ENCODE measurements at places on chromosomes 2 and 18.

DNA sequence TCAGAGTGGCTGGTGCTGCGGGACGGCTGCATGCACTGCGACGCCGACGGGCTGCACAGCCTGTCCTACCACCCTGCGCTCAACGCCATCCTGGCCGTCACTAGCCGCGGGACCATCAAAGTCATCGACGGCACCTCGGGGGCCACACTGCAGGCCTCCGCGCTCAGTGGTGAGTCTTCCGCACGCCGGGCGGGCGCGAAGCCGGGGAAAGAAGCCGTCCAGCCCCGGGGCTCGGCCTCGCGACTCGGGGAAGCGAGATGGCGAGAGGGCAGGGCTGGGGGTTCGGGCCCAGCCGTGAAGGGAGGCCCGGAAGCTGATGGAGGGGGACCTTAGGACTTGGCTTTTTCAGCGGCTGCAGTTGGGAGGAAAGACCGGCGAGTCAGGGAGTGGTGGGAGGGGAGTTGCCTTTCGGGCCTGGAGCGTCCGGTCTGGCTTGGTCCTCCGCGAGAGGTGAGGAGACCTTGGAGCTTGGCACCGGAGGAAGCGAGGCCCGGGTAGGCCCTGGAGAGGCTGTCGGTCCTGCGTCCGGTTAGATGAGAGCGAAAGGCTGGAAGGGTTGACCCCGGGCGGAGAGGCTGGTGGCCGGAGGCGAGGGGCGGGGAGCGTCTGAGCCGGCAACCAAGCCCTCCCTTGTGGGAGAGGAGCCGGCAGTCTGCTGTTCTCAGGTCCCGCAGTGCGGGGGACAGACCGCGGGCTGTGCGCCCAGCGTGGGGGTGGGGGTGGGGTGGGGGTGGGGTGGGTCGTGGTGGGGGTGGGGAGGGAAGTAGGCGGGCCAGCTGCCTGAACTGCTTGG is 691 bp downstream of the BIRC6 start:
- no peak for DNase-seq

DNA sequence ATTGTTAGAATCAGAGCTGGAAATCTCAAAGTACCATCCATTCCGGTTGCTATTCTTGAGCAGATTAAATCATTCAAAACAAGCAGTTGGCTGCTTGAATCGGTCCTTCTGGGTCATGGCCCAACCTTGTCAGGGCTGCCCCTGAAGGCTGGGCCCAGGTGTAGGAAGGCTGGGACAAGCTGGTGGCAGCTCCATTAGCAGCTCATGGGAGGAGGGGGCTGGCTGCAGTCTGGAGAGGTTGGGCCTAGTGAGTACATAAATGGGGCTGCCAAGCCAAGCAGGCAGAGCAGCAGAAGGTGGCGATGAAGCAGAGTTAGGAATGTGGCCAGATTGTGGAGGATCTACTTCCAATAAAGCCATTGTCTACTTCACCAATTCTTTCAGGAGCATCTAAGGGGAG is 81.4 kb downstream of the ADCYAP1 start:
- no peak for DNase-seq

- no peak for DNase-seq
Observed at GRCh38 chr2:128310094-128310716, 8.5 kb downstream of the HS6ST1 start.

DNA sequence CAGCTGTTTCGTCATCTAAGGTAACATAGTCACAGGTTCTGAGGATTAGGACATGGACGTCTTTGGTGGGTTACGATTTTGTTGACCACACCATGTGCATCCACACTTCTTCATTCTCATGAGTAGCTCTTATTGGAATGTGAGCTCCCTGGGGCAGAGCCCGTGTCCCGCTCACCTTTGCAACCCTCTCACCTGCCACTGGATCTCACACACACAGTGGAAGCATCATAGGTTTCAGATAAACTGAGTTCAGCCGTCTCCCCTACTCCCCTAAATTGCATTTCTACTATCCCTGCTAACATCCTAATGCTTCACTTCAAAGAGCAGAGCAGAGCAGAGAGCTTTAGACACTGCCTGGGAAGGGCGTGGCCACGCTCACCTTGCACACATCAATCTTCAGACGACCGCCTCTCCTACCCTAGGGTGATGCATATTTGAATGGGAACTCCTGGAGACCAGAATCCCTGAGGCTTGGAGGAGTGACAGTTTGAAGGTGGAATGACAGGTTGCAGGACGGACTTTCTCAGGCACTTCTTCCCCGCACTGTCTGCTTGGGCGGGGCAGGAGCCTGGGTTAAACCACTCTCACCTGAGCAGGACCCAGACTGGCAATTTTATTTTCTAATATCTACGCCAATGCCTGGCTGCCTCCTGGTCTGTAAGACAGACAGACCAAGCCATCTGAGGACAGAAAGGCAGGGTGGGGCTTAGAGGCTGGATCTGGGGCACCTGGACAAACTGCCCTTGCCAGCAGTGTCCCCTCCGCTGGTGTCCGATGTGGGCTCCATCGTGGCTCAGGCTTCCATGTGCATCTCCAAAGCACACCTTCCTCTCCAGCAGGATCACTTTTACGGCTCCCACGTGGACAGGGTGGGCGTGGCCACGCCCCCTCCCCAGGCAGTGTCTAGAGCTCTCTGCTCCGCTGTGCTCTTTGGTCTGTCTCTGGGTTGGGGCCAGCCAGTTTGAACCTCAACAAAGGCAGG is 229.5 kb upstream of the COPS8 start:
- DNase-seq = no peak

DNA sequence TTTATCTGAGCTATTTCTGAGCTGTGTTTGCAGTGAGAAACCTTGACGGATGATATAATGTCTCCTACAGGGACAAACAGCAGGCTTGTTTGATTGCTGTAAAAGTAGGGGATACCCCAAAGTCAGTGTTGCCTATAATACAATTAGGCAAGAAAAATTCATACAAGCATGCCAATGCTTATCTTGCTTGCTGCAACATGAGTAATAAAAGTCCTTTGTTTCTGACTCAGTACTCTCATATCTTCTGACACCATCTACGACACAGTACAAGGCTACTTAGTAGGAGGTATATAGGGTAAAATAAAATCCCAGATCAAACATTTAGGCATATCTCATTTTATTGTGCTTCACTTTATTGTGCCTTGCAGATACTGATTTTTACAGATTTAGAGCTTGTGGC is 33.0 kb downstream of the ERBB4 start:
- DNase-seq = no peak

GRCh38 chr2:44297431-44297830 is 22.2 kb downstream of the SLC3A1 start:
- DNase-seq = no peak
